NCI-H2081 treated with DMSO at 0.1 percent for 48 hours (cell line): ENCODE measurements at places on chromosomes 5 and 9.

DNA sequence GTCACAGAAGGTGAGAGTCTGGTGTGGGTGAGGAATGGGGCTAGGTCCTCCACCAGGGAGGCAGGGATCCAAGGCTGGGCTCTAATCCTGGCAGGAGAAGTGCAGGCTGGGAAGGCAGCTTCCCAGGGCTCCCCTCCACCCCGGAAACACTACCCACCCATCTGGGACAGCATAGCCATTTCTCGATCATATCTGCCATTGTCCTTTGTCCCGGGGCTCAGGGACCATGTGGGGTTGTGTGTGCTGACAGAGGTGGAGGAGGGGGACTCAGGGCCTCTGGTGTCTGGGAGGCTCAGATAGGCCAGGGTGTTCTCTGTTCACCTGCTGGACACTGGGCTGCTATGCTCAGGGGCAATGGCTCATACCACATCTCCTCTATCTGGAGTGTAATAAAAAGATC, 32.2 kb upstream of the STRBP start:
- no peak for DNase-seq

DNA sequence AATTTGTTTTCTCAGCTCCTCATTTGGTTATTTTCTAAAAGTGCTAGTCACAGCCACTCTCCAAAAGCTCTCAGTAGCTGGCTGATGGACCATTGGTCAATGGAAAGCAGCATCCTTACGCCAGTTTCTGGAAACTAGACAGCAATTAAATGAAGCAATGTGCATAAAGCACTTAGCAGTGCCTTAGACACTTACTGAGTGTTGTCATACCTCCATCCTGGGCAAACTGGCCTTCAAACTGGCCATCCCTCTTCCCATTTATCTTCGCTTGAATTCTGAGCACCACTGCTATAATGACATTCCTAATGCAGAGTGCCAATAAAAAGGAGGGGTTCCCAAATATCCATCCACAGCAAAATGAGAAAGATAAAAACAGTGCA, 209.2 kb downstream of the ENC1 start:
- no peak for DNase-seq

GRCh38 chr9:16974436-16974835, 104.0 kb upstream of the BNC2 start:
- no peak for DNase-seq

- no peak for DNase-seq
Observed at GRCh38 chr5:179110528-179110927, 50.4 kb downstream of the ZNF354C start.

DNA sequence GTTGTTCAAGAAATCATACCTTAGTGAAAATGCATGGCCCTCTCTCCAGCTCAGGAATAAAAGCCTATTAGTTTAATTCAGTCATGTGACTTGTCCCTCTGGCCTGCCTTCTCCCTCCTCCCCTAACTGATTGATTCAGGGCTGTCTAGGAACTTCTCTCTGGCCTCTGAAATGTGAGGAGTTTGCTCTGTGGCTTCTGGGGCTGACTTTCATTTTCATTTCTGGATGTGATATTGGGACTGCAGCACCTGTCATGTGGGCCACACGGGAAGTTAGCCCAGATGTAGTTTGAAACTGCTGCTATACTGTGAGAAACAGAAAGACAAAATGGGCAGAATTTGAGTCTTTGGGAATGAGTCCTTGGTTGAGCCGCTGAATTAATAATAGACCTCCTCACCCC, 44.8 kb downstream of the PARP8 start:
- DNase-seq: no peak

- DNase-seq: no peak
Observed at GRCh38 chr5:177486256-177486655, 11.1 kb downstream of the PDLIM7 start.

DNA sequence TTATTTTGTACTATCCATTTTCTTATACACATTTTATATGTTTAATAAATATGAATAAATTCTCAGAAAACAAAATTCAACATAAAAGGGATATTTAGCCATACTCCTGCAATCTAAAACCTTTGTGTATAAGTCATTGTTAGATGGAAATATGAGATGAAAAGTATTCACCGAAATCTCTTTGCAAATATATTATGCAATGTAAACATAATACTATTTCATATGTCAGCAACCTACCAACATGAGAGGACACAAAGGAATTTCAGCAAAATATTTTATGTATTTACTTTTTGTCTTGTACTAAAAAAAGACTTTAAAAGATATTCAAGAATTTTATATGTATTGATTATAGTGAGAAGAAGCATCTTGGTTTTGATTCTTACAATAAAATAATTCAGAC, 1623.4 kb downstream of the EFNA5 start:
- no peak for DNase-seq

GRCh38 chr5:158344376-158344775, 485.4 kb upstream of the CLINT1 start:
- no peak for DNase-seq

GRCh38 chr5:16673241-16674201, 56.7 kb upstream of the RETREG1 start:
- DNase-seq: no peak

GRCh38 chr9:133386338-133386737, 10.2 kb downstream of the STKLD1 start:
- no peak for DNase-seq

DNA sequence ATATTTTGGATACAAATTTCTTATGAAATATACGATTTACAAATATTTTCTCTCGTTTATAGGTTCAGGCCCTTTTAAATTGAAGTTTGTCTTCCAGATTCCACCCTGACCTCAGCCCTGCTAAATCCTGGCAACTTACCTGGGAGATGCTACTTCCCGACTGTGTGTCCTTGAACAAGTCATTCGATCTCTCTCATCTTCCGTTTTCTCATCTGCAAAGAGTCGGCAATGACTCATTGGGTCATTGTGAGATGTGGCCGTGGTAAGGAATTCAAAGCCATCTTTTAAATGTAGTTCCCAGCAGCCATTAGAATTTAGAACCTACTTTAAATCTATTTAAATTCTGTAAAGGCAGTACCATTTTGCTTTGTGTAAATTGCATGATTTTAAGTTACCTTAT, 72.5 kb downstream of the LHX2 start:
- no peak for DNase-seq

- no peak for DNase-seq
Observed at GRCh38 chr5:115585265-115585664, 17.0 kb downstream of the TICAM2 start.

DNA sequence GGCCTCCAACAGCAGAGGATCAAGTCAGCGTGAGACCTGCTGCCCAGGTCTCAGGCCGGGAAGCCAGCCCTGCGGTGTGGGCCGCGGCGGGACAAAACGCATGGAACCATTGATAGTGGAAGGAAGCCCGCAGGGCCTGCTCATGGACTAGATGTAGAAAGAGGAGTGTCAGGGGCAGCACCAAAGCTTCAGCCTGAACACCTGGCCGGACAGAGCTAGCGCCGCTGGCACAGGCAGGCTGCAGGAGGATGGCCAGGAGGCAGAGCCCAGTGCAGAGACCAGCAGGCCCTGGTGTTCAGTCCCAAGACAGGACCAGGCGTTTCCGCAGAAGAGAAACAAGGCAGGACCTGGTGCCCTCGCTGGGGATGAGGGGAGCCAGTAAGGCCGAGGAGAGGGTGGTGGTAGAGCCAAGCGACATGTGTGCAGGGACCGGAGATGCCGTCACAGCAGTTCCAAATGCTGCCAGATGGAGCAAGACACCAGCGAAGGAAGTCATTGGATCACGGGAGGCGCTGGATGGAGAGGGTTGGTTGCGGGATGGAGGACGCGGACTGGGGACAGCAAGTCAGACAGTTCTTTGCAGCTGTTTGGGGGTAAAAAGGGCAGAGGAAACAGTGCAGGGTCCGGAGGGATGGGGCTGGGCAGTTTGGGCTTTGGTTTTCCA, 42.1 kb upstream of the OLFM1 start:
- DNase-seq: no peak

GRCh38 chr5:150758203-150758530, 650 bp downstream of the DCTN4 start:
- DNase-seq: no peak
